ENCODE measurements at places on chromosomes 2 and 18. TPM values are rescaled to one million over a fixed set of nuclear protein-coding genes. Genes with fewer than 3 reads are reported as not detected.

DNA sequence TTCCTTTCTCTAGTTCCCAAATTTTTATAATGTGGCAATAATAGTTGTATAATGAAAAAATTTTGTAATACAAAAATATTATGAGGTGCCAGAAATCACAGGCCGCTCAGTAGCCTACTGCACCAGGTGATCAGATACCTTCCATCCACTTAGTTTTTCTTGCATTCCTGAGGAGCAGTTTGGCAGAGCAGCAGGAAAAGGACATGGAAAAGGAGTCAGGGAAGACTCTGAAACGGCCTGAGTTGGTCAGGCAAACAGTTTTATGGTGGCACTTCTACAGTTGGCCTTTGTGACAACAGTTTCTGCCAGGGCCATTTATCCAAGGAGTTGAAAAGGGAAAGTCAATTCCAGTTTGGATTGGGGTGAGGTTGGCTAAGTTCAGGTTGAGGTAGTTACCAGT lies 165.4 kb upstream of the ALPP start:
- peaks cover 9% of the 10 kb centered on the region for H3K4me1 ChIP-seq
- peaks cover 21% of the 10 kb centered on the region for H3K36me3 ChIP-seq
- H3K27me3 ChIP-seq, result no peaks in the 10 kb centered on the region
- no peak for DNase-seq

DNA sequence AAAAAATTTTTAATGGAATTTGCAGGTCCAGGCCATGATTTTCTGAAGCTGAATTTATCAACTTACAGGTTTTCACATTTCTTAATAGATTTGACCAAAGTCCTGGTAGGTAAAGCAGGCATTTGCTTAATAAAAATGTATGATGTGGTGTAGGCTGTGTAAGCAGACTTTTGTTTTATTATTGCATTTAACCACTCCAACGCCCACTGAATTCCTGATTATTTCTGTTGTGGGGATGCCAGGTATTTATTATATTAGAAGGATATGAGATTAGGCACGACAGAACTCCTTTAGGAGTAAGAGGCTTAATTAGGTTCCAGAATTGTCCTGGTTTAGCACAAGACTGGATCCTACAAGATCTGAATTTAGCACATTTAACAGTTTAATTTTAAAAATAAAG lies 111.1 kb downstream of the ADCYAP1 start:
- H3K27me3 ChIP-seq, result no peaks in the 10 kb centered on the region
- no peaks in the 10 kb centered on the region for H3K4me1 ChIP-seq
- H3K27ac ChIP-seq, result no peak overlapping the region
- H3K4me3 ChIP-seq, result no peak overlapping the region
- H3K36me3 ChIP-seq, result no peaks in the 10 kb centered on the region
- DNase-seq, result no peak

- H3K27me3 ChIP-seq, result no peaks in the 10 kb centered on the region
- no peak overlapping the region for H3K27ac ChIP-seq
- H3K36me3 ChIP-seq, result no peaks in the 10 kb centered on the region
- no peak overlapping the region for H3K4me3 ChIP-seq
Measured at GRCh38 chr2:216394881-216395280, 17.4 kb upstream of the SMARCAL1 start.

GRCh38 chr2:30583204-30583749 lies 136.2 kb downstream of the LCLAT1 start:
- H3K4me1 ChIP-seq, result peaks cover 81% of the 10 kb centered on the region
- H3K27me3 ChIP-seq, result no peaks in the 10 kb centered on the region
- peak overlapping the region; percentile 74 for H3K27ac ChIP-seq

DNA sequence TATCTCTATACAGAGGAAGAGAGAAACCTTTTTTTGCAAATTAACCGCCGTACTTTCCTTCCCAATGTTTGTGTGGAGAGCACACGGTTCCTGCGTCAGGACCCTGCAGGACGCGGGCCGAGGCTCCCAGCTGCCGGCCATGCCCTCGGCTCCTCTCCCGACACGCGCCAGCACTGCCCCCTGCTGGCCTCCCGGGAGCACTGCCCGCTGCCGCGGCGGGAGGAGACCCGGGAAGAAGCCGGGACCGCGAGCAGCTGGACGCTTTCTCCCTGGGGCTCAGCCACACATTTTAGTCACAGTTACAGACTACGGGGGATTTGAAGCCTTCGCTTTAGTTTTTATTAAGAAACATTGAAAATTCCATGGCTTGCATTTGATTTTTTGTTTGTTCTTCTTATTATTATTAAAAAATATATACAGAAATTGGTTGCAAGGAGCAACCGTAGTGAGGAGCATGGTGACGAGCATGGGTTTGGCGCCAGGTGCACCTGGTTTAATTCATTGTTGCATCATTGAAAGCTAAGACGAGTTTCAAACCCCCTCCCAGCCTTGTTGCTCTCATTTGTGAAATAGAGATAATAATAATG lies 401.2 kb downstream of the GALR1 start:
- H3K27ac ChIP-seq, result no peak overlapping the region
- H3K27me3 ChIP-seq, result peaks cover 5% of the 10 kb centered on the region
- DNase-seq, result peak; percentile 36
- no peaks in the 10 kb centered on the region for H3K4me1 ChIP-seq
- H3K4me3 ChIP-seq, result no peak overlapping the region

- no peak overlapping the region for H3K4me3 ChIP-seq
- no peak overlapping the region for H3K27ac ChIP-seq
- H3K4me1 ChIP-seq, result no peaks in the 10 kb centered on the region
Measured at GRCh38 chr18:78595453-78595852, 384.2 kb upstream of the SALL3 start.

DNA sequence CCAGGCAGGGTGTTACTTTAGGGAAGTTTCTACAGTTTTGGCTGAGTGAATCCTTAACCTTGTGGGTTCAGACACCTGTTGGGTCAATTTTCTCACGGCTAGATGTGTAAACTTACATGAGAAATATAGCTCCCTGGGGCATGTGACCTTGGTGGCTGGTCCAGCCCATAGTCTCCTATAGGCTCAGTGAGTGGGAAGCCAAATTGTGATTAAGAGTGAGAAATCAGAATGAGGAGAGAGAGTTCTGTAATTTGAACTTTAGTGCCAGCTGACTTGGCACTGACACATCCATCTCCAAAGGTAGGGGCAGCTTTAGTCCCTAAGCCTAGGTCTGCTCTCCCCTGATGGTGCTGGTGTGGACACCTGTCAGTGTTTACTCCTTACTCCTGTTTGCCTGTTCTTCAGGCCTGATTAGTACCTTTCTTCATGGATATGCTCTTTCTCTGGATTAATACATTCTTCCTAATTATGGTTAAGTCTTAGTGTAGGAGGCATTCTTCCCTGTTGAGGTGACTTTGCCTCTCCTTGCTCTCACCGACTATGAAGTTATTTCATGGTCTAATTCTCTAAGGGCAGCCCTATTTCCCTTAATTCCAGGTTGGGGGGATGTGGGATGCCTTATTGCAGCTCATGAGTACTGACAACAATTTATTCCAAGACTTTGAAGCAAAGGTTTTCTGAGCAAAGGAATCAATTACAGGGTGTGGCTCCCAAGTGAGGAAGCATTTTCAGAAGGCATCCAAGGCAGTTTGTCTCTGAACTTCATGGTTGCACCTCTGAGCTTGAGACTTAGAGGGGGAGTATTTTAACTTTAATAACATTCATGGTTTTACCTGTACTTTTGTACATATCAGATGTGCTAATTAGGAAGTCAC lies 177.3 kb downstream of the DYSF start:
- H3K4me3 ChIP-seq, result no peak overlapping the region
- no peak overlapping the region for H3K27ac ChIP-seq
- no peak for DNase-seq
- H3K4me1 ChIP-seq, result no peaks in the 10 kb centered on the region

DNA sequence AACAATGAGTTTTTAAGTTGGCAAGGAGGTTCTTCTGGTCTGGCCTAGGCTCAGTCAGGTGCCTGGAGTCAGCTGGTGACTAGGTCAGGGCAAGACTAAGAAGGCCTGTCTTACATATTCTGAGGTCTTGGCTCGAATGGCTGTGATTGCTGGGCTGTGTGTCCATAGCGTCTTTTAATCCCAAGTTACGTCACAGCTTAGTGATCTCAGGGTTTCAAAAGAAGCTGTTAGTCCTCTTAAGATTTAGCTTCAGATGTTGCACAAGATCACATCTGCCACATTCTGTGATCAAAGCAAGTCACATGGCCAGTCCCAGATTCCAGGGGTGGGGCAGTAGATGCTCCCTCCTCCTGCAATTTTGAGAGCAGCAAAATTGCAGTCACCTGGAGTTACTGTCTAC lies 61.3 kb downstream of the PKP4 start:
- no peak for DNase-seq
- H3K27ac ChIP-seq, result no peak overlapping the region
- H3K27me3 ChIP-seq, result no peaks in the 10 kb centered on the region
- no peaks in the 10 kb centered on the region for H3K4me1 ChIP-seq
- no peaks in the 10 kb centered on the region for H3K36me3 ChIP-seq

DNA sequence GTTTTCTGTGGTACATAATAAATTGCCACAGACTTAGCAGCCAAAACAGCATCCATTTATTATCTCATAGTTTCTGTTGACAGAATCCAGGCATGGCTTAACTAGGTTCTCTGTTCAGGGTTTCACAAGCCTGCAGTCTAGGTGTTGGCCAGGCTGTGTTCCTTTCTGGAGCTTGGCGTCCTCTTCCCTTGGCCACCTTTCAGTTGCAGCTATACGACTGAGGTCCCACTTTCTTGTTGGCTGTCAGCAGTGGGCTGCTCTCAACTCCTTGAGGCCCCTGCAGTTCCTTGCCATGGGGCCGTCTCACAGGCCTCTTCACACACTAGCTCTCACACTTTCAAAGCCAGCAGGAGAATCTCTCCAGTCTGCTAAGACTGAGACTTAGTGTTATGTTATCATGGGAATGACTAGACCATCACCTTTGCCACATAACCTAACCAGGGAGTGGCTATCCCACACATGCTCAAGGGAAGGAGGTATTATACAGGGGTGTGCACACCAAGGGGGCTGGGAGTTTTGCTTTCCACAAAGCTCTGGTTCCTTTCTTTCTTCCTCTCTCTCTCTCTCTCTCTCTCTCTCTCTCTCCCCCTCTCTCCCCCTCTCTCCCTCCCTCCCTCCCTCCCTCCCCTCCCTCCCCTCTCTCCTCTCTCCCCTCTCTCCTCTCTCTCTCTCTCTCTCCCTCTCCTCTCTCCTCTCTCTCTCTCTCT lies 15.8 kb downstream of the RIOK3 start:
- no peaks in the 10 kb centered on the region for H3K27me3 ChIP-seq
- H3K36me3 ChIP-seq, result peaks cover 26% of the 10 kb centered on the region
- no peak overlapping the region for H3K4me3 ChIP-seq

The MYCN gene
- not detected for total RNA-seq

The COL4A4 gene
- 34.6 TPM for total RNA-seq

The RUFY4 gene
- not detected for total RNA-seq

The PER2 gene
- total RNA-seq, result 12.6 TPM

Measured in B cell (primary cell).